Suppressor macrophage (primary cell): ENCODE measurements at places on chromosomes 12 and 14.

DNA sequence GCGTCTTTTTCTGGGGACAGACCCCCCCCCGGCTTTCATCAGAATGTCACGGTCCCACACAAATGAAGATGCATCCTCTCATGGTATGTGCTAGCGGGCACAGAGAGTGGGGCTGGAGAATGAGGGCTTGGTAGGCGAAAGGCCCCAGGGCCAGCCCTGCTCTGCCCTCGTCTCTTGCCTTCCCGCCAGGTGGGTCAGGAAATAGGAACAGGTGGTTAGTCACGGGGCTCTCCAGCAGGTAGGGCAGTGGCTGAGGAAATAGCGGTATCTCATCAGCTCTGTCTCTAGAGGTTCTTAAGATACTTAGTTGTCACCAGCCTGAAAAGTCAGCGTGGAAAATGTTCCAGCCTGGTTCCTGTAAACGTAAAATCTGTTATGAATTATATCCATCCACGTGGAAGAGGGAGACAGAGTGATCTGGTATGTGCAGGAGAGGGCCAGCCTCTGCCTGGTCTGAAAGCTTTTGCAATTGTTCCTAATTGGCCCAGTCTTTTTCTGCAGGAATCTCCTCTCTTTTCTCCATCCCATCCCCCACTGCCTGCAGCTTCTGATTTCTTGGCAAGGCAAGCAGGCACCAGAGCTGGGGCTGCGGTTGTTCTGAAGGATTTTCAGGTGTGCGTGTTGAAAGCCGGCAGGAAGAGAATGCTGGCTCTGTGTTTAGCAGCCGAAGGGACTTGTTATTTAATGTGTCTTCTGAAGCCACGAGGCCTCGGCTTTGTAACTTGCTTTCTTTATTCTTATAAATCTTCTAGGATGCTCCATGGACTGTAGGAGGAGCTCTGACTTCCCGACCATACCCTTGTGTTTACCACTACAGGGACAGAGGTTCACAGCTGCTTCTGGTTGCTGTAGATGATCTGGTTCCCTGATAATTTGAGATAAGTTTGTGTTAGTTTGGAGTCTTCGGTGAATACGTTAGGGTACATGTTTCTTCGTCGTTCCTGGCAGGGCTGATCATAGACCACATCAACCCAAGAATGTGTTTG lies 131.1 kb downstream of the CACNA1C start:
- DNase-seq: peak; percentile 20

DNA sequence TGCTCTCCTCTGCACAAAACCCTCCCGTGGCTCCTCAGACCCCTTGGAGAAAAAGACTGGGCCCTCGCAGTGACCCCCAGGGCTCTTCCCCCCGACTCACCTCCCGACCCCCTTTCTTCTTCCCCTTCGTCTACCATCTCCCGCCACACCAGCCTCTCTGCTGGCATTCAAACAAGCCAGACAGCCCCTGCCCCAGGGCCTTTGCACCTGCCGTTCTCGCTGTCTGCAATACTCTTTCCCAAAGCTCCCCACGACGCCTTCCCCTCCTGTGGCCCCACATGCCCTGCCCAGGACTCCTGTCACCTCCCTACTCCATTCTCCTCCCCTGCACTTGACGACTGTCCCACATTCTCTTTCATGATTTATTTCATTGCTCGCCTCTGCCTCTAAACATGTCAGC lies 115.7 kb downstream of the PHETA1 start:
- DNase-seq: no peak

- DNase-seq: no peak
Measured at GRCh38 chr14:68097727-68098126, 278.1 kb downstream of the RAD51B start.

- DNase-seq: peak; percentile 31
Measured at GRCh38 chr12:85632390-85632789, 203.8 kb downstream of the RASSF9 start.

DNA sequence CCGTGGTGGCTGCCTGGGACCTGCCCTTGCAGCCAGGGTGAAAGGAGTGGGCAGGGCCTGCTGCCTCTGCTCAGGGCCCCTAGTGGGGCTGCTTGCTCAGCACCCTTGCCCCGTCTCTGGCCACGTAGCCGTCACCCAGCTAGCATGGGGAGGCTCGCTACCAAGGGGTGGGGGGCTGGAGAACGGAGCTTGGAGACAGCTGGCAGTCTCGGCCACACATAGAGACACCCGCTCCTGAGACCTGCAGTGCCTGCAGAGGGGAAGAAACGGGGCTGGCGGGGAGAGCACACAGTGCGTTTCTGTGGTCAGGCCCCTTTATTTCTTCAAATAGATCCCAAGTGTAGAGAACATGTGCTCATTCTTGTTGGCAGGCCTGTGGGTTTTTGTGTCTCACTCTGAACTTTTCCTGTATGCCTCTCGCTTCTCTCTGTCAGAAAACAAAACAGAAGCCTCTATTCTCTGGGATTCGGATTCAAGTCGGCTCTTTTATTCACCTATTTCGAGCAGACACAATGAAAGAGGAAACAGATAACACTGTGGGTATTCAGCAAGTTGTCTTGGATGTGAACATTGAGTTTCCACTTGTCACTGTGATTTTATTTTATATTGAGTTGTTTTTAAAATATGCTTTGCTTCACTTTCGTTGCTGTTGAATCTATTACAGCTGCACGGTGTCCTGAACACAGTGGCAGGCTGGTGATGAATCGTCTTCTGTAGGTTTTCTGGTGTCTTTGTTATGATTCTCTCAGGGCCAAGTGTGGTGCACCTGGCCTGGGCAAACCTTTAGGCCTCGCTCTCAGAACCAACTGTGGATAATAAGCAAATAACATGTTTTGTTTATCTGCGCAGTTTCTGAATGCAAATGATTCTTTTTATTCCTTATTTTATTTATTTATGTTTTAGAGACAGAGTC lies 26.5 kb downstream of the PACS2 start:
- DNase-seq: no peak

GRCh38 chr14:50559990-50560930 lies at the start of gene ATL1:
Gene ATL1, plus strand, starts transcription at chr14:50560145. Its CDS starts 121 bp downstream, at chr14:50560266.
- peak; percentile 88 for DNase-seq

DNA sequence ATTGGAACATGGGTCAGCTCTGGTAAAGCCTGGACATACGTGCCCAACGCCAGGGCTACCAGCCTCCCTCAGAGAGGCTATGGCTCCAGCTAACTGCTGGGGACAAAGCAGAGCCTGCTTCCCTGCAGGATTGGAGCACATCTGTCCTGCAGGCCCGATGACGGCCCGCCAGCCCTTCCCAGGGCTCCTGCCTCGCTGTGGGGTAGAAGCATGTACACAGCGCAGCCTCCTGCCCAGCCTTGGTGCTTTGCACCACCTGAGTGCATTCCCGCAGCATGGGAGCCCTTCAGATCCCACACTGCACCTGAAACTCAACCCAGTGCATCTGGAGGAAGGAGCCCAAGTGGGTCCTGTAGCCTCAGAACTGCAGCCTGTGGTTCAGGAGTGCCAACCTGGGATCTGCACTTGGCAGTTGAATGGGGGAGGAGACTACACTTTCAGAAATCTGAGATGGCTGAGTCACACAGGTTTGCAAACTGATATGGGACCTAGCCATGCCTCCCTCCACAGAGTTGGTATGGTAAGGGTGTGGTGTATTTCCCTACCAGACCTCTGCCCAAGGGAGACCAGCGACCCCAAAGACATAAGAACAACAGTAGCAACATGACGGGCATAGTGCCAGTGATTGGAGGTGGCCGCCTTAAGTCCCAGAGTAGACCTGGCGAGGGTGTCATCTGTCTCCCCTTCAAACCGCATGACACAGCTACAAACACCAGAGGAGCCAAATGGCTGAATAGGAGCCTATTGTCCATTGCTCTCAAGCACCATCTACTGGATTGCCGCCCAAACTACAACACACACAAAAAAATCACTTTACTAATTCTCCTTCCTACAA lies 273.9 kb upstream of the MIS18BP1 start:
- peak; percentile 17 for DNase-seq

DNA sequence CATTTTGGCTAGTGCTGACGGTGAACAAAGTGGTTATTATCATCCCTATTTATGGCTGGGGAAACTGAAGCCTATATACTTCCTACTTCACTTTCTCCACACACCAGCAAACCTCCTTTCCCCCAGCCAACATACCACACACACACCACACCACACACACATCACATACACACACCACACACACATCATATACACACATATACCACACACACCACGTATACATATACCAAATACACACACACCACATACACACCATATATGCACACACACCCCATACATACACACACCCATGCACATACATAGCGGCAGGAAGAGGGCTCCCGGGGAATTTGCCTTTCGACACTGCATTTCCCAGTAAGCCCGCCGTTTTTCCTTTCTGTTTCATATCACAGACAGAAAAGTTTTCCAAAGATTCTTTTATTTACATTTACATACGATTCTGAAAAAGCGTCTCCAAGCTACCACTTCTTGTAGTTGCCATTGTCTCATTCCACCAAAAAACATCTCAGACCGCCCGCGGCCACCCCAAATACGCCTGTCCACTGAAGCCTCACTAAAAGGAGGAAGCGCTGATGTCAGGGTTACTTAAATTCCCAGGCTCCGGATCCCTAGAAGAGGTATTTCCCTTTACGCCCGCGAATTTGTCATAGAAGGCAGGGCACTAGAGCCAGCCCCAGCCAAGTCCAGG lies 823 bp upstream of the RAB5B start:
- peak; percentile 61 for DNase-seq

- no peak for DNase-seq
Measured at GRCh38 chr14:25303934-25304333, 254.0 kb upstream of the STXBP6 start.

DNA sequence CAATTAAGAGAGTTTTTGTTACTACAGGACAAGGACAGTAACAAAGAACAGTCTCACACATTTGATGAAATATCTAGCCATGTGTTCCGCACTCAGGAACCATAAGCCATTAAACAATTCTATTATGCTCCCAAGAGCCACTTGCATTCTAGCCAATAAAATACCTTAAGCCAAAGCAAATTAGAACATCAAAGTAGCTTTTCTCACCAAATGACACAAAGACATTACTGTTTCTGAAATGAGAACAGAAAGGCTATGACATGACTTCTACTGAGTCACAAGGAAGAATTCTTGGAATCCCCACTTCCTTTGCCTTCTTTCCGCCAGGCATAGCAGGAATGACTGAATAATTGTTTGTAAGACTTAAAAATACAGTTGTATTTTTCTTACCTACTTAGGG lies 445.8 kb downstream of the ATP23 start:
- DNase-seq: no peak

- DNase-seq: no peak
Measured at GRCh38 chr12:124837958-124838803, 25.5 kb downstream of the SCARB1 start.

- DNase-seq: no peak
Measured at GRCh38 chr12:82213761-82214160, 144.4 kb downstream of the CCDC59 start.

DNA sequence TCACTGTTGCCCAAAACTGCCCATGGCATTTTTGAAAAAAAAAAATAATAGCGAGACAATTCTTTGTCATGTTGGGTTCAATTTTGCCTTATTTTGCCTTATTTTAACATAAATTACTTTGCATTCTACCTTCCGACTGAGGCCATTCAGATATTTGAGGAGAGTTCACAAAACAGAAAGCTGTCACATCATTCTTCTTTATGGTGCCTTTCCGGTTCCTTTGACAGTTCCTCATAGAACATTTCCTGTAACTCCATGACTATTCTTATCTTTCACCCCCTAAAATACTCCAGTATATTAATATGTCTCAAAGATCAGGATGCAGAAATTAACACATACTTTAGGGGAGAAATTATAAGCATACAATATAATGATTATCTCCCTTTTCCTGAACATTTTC lies 476.7 kb downstream of the NOVA1 start:
- no peak for DNase-seq

DNA sequence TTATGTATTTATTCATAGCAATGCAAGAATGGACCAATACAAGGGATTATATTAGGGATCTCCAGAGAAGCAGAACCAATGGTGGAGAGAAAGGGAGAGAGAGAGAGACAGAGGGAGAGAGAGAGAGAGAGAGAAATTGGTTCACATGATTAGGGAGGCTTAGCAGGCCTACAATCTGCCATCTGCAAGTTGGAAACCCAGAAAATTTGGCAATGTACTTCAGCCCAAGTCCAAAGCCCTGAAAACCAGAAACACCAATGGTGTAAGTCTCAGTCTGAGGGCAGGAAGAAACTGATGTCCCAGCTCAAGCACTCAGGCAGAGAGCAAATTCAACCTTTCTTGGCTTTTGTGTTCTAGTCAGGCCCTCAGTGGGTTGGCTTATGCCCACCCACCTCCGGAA lies 48.7 kb upstream of the CMKLR1 start:
- no peak for DNase-seq

DNA sequence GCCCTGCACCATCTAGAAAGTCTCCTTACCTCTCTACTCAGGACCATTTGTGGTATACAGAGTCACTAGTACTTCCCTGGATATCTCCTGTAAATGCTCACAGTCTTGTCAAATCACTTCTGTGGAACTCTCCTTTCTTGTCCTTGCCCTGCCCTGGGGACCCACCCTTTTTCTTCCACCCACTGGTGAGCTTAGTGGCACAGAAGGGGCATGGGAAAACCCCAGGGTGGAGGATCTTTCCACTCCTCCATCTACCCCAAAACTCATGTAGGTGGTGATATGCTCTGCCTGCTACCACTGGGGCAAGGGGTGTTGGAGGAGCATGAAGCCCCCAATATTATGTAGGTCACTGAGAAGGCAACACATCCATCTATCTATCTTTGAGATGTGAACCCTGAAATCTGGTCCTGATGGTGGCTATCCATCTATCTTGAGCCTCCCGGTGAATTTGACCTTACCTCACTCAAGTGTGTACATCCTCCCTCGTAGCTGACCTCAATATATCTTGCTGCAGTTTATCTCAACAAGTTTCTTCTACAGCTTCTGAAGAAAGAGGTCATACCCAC lies 943 bp downstream of the TESPA1 start:
- DNase-seq: no peak

DNA sequence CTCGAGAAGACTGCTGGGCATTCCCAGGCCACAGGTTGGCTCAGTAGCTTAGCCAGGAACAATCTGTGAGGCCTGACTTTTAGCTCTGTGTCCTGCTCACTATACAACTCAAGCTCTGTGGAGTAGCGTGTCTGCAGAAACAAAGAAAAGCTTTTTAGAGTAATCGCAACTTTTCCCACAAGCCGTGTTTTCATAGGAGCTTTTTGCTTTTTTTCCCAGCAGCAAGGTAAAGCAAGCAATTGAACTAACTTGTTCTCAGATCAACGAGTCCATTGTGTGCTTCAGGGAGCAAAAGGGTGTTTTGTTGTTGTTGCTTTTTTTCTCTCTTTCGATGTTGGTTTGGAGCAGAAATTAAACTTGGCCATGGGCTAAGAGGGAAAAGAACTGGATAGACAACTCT lies 97.3 kb upstream of the BCL2L14 start:
- no peak for DNase-seq

DNA sequence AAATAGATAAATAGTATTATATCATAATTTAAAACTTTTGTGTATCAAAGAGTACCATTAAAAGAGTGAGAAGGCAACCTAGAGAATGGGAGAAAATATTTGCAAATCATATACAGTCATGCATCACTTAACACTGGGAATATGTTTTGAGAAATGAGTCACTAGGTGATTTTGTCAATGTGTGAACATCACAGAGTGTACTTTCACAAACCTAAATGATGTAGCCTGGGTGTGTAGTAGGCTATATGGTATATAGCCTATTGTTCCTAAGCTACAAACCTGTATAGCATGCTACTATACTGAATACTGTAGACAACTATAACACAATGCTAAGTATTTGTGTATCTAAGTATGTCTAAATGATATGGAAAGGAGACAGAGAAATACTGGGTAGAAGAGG lies 48.0 kb upstream of the ARID2 start:
- DNase-seq: no peak
